ENCODE measurements at places on chromosomes 12 and 14. TPM values are rescaled to one million over a fixed set of nuclear protein-coding genes. Genes with fewer than 3 reads are reported as not detected.
A peak's percentile ranks its signal among the peaks of the same experiment; 100 is the strongest.

SRP54 gene
- total RNA-seq, result 219 TPM

- no peaks in the 10 kb centered on the region for H3K4me1 ChIP-seq
- H3K36me3 ChIP-seq, result no peaks in the 10 kb centered on the region
- H3K4me3 ChIP-seq, result no peak overlapping the region
- H3K27ac ChIP-seq, result no peak overlapping the region
These were observed 202.6 kb upstream of the LRFN5 start for GRCh38 chr14:41404126-41404525.

GRCh38 chr12:109230193-109230592 is 78.9 kb downstream of the FOXN4 start:
- H3K27ac ChIP-seq, result no peak overlapping the region
- DNase-seq, result no peak
- no peaks in the 10 kb centered on the region for H3K36me3 ChIP-seq
- no peaks in the 10 kb centered on the region for H3K4me1 ChIP-seq
- no peak overlapping the region for H3K4me3 ChIP-seq

- H3K4me1 ChIP-seq, result peaks cover 47% of the 10 kb centered on the region
- H3K27ac ChIP-seq, result peak overlapping the region; percentile 86
- H3K4me3 ChIP-seq, result no peak overlapping the region
- H3K36me3 ChIP-seq, result no peaks in the 10 kb centered on the region
These were observed 2.0 kb upstream of the LRP1-AS start for GRCh38 chr12:57149245-57149900.

- H3K4me3 ChIP-seq, result no peak overlapping the region
- DNase-seq, result peak; percentile 53
- no peaks in the 10 kb centered on the region for H3K4me1 ChIP-seq
- H3K27ac ChIP-seq, result no peak overlapping the region
- no peaks in the 10 kb centered on the region for H3K36me3 ChIP-seq
- H3K27me3 ChIP-seq, result no peaks in the 10 kb centered on the region
These were observed 11.1 kb upstream of the DPF3 start for GRCh38 chr14:72904840-72905561.

DNA sequence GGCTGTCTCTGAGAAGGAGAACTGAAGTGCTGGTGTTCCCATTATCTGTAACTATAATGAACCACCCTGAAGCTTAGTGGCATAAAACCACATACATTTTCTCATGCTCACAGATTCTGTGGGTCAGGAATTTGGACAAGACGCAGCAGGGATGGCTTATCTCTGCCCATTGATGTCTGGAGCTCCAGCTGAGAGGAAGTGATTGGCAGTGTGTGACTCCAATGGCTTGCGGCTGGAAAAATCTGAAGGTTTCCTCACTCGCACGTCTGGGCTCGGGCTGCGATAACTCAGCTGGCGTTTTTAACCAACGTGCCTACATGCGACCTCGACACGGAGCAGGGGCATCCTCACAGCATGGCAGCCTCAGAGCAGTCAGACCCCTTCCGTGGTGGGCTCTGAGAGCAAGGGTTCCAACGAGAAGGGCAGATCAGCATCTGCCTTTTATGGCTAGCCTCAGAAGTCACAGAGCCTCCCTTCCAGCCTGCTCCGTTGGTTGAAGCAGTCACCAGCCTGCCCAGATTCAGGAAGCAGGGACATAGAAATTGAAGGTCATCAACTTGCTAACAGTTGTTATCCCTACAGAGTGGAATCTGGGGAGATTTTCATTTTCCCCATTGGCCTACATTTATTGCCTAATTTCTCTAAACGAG is 143.3 kb upstream of the BCL2L14 start:
- no peak overlapping the region for H3K4me3 ChIP-seq
- DNase-seq, result no peak
- H3K36me3 ChIP-seq, result no peaks in the 10 kb centered on the region
- no peaks in the 10 kb centered on the region for H3K4me1 ChIP-seq
- H3K27me3 ChIP-seq, result no peaks in the 10 kb centered on the region

DNA sequence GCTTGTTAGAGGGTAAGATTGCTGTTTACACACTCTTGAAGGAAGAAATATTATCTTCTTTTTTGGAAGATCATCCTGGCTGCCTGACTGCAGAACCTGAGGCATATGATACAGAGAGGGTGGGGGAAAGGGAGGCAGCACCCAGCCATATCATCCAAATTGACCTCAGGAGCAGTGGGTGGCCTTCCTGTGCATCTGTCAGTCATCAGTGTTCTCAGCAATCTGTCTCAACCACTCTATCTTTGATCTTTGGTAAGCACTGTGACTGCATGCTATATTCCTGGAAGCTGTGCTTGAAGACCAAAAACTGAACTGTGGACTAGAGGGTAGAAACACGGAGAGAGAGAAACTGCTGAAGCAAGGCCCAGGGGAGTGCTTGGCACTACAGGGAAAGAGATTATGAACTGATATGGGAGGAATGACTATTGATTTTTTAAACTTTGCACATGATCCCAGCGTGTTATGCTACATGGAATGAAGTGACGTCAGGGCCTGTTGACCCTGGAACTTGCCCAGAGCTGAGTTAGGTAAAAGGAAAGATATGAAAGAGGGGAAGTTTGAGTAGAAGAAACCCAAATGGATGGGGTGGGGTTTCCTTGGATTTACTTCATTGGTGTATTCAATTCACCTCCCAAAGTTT is 171.5 kb downstream of the ASCL1 start:
- H3K4me3 ChIP-seq, result no peak overlapping the region
- no peak for DNase-seq
- no peaks in the 10 kb centered on the region for H3K27me3 ChIP-seq
- no peaks in the 10 kb centered on the region for H3K4me1 ChIP-seq
- H3K36me3 ChIP-seq, result no peaks in the 10 kb centered on the region

DNA sequence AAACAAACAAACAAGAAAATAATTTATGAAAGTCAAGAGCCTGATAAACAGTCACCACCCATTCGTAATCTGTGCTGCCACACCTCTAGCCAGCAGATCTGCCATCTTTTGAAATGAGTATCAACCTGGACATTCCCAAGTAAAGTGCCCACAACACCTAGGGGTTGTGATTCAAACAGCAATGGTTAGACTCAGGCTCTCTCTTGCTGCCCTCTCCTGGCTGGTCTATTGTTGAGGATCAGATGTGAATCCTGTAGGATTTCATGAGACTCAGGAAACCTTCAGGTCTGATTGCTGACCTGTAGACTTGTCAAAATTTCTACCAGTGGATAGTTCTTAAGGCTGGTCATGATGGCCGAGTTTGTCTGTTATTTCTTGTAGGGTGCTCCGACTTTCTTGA is 26.8 kb downstream of the DGLUCY start:
- no peak overlapping the region for H3K4me3 ChIP-seq
- no peaks in the 10 kb centered on the region for H3K4me1 ChIP-seq
- H3K27ac ChIP-seq, result no peak overlapping the region
- no peaks in the 10 kb centered on the region for H3K27me3 ChIP-seq
- H3K36me3 ChIP-seq, result no peaks in the 10 kb centered on the region
- DNase-seq, result no peak

POLE2 gene
- total RNA-seq, result 35.5 TPM

- DNase-seq, result no peak
- H3K27me3 ChIP-seq, result no peaks in the 10 kb centered on the region
- no peaks in the 10 kb centered on the region for H3K4me1 ChIP-seq
- H3K27ac ChIP-seq, result no peak overlapping the region
- H3K36me3 ChIP-seq, result no peaks in the 10 kb centered on the region
These were observed 24.5 kb upstream of the COL2A1 start for GRCh38 chr12:48028541-48029431.

DNA sequence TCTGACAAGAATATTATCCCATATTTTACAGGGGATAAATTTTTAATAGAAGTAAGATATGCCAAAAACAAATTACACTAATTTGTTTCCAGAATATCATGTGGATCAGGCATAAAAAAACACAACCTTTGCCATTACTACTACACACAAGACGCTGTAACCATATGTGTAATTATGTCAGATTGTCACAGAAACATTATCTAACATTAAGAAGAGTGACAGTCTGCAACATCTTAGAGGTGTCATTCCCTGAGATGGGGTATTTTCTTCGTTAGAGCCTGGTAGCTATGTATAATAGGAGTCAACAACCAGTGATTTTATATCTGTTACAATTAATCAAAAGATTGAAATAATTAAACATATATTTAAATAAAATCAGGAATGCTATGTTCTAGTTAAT is 518.9 kb downstream of the RERGL start:
- DNase-seq, result no peak
- H3K36me3 ChIP-seq, result no peaks in the 10 kb centered on the region
- no peaks in the 10 kb centered on the region for H3K4me1 ChIP-seq

GRCh38 chr14:106530031-106530422 is 1003.6 kb downstream of the TMEM121 start:
- H3K4me3 ChIP-seq, result no peak overlapping the region
- no peak overlapping the region for H3K27ac ChIP-seq
- H3K27me3 ChIP-seq, result no peaks in the 10 kb centered on the region
- H3K36me3 ChIP-seq, result no peaks in the 10 kb centered on the region
